PC-9 (cell line): ENCODE measurements at places on chromosomes 2 and 18.

DNA sequence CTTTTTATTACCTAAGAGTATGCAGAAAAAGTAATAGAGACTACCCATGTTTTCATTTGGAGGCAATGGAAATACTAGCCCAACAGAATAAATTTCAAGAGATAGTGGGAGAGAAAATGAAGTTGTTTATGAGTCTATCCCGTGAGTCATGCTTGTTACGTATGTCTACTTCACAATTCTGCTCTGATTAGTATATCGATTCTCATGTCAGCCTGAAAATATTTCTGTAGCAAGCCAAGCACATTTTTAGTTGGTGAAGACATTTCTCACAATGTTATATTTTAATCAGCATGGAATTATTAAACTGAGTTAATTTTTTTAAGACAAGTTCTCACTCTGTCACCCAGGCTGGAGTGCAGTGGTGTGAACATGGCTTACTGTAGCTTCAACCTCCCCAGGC, 346.1 kb downstream of the RPRM start:
- H3K4me1 ChIP-seq: no peaks in the 10 kb centered on the region

DNA sequence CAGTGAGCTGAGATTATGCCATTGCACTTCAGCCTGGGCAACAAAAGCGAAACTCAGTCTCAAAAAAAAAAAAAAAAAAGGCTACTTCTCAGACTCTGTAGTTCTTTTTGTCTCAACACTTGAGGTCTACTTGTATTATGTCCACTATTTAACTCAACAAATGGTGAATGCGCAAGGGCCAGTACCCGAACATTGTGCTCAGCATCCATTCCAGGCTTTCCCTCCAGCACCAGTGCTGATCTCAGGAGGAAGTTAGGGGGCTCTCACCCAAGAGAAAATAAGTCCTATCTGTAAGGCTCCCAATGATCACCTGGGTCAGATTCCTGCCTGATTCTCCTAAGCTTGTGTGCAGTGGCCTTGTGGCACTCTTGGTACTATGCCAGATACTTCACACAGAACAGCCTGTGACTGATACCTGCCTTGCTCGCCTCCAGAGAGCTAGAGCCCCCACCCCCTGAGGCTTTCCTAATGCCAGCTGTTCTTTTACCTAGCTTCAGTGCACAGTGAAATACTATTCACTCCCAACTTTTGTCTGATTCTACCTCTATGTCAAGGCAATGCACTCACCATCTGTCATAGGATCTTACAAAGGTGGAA, 74.9 kb downstream of the INO80D start:
- no peaks in the 10 kb centered on the region for H3K36me3 ChIP-seq
- no peaks in the 10 kb centered on the region for H3K4me1 ChIP-seq
- DNase-seq: no peak
- no peak overlapping the region for H3K4me3 ChIP-seq

GRCh38 chr18:78640246-78640995, 339.2 kb upstream of the SALL3 start:
- H3K4me1 ChIP-seq: no peaks in the 10 kb centered on the region
- H3K27me3 ChIP-seq: peaks cover 55% of the 10 kb centered on the region
- H3K36me3 ChIP-seq: no peaks in the 10 kb centered on the region
- DNase-seq: no peak

GRCh38 chr2:11532416-11533055, 1.3 kb upstream of the GREB1 start:
- no peaks in the 10 kb centered on the region for H3K36me3 ChIP-seq
- DNase-seq: peak; percentile 79
- peak overlapping the region; percentile 24; the same call in 1 of the 2 replicates for H3K4me3 ChIP-seq
- peaks cover 42% of the 10 kb centered on the region for H3K4me1 ChIP-seq
- peaks cover 45% of the 10 kb centered on the region for H3K27me3 ChIP-seq

DNA sequence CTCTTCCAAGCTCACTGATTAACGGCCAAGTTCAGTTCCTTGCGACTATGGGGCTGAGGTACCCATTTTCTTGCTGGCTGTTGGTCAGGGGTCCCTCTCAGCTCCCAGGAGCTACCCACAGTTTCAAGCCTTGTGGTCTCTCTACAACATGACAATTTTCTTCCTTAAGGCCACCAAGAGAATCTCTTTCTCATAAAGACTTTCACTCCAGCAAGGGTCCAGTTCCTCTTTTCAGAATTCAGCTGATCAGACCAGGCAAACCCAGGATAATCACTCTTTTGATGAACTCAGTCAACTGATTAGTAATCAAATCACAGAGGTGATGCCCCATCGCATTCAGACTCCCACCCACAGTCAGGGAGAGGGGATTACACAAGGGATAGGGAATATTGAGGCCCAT, 129.7 kb downstream of the IRS1 start:
- peaks cover 32% of the 10 kb centered on the region for H3K4me1 ChIP-seq
- no peak for DNase-seq
- no peak overlapping the region for H3K4me3 ChIP-seq
- no peaks in the 10 kb centered on the region for H3K36me3 ChIP-seq

- H3K36me3 ChIP-seq: no peaks in the 10 kb centered on the region
- no peaks in the 10 kb centered on the region for H3K27me3 ChIP-seq
- DNase-seq: no peak
- no peak overlapping the region for H3K4me3 ChIP-seq
Measured at GRCh38 chr2:187580462-187581124, 26.4 kb upstream of the TFPI start.

GRCh38 chr2:169759987-169760386, 26.4 kb downstream of the KLHL23 start:
- no peaks in the 10 kb centered on the region for H3K4me1 ChIP-seq
- H3K36me3 ChIP-seq: no peaks in the 10 kb centered on the region
- no peak overlapping the region for H3K4me3 ChIP-seq
- DNase-seq: no peak

- no peaks in the 10 kb centered on the region for H3K27me3 ChIP-seq
- H3K36me3 ChIP-seq: peaks cover 21% of the 10 kb centered on the region; the same call in 1 of the 2 replicates
- H3K27ac ChIP-seq: no peak overlapping the region
- H3K4me3 ChIP-seq: peak overlapping the region; percentile 50; the same call in 1 of the 2 replicates
Measured at GRCh38 chr2:10057231-10058107, 14.1 kb downstream of the KLF11 start.

- no peak for DNase-seq
- no peak overlapping the region for H3K27ac ChIP-seq
- H3K4me1 ChIP-seq: peaks cover 6% of the 10 kb centered on the region
Measured at GRCh38 chr2:45889053-45889452, 237.6 kb downstream of the PRKCE start.
